ENCODE measurements at places on chromosomes 3 and 15.

- peak; percentile 45 for DNase-seq
Measured at GRCh38 chr3:73086071-73086494, 24.6 kb downstream of the EBLN2 start.

DNA sequence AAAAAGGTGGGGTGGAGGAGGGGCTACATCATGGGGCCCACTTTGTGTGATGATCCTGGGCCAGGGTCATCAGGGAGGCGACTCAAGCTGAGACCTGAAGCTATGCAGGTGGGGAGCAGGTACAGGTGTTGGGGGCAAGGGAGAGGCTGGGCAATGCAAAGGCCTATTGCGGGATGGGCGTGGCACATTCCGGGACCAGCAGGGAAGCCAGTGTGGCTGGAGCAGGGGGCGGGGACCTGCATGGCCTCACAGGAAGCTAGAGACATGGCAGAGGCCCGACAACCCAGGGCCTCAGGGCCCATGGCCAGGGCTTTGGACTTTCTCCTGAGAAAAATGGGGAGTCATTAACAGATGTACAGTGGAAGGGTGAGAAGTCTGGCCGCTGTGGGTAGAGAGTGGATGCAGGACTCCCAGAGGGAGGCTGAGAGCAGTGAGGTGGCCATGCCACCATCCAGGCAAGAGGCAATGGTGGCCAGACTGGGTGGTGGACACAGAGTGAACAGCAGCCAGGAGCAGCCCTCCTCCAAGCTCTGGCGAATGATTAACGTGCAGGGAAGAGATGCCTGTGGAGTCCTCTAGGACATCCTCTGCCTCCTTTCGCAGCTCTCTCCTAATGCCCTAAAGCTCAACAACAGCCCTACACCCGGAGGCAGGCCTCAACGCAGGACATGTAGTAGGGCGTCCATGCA, 122.6 kb upstream of the ATP2B2 start:
- DNase-seq, result no peak

DNA sequence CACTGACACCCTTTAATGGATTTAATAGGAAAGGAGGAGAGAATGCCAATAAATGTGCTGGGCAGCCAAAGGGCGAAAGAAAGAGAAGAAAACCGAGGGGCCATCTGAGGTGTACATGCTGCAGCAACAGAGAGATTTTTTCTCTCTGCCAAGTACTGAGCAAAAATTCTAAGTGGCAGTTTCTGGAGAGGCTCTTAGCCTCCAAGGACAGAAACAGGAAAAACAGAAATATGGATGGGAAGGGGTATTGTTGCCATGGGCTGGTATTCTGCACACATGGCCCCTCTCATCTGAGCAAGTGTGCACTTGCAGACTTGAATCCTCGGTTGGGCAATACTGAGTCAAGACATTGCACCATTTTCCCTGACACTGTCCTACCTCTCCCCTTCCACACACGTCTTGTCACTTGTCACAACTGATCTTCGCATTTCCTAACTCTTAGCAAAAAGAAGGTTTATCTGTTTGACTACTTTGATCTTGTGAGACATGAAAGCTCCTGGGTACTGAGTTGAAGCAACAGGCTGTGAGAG, 73.9 kb downstream of the PRICKLE2 start:
- no peak for DNase-seq

- DNase-seq, result no peak
Measured at GRCh38 chr3:64449026-64449425, 223.8 kb upstream of the PRICKLE2 start.

- DNase-seq, result no peak
Measured at GRCh38 chr3:108133858-108134554, 43.2 kb upstream of the CD47 start.

GRCh38 chr15:42508263-42508690, 12.8 kb downstream of the SNAP23 start:
- no peak for DNase-seq

- no peak for DNase-seq
Measured at GRCh38 chr3:38721207-38721772, 71.8 kb upstream of the SCN5A start.

DNA sequence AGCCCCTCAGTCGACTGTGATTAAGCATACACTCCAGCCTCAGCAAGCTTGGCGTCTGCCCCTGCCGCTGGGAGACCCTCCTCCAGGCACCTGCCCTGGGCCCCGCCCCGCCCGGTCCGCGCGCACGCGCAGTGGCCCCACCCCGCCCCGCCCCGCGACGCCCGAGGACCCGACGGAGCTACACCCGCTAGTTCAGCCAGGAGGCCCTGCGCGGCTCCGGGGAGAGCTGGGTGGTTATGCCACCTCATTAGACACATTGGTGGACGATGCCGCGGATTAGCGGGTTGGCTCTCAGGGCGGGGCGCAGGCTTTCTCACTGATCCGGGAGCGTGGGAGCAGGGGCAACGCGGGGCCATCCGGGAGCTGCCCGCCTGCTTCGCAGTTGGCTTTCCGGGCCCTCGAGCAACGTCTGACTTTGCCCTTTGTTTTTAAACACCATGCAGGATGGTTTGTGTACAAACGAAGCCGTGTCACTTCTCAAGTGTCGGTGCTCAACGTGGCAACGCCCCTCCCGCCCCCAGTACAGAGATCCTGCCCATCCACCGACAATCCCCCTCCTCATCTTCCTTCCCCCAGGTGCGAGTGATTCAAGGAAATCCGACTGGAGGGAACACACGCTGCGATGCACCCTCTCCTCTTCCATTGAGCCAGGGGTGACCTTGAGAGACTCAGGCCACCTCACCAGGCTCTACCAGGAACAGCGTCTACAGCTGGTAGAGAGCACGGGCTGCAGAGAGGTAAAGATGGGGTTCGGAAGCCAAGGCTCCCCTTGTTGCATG, 109.3 kb downstream of the SHQ1 start:
- DNase-seq, result peak; percentile 67
